ENCODE measurements at places on chromosomes 11 and 22. TPM values are rescaled to one million over a fixed set of nuclear protein-coding genes. Genes with fewer than 3 reads are reported as not detected.

DNA sequence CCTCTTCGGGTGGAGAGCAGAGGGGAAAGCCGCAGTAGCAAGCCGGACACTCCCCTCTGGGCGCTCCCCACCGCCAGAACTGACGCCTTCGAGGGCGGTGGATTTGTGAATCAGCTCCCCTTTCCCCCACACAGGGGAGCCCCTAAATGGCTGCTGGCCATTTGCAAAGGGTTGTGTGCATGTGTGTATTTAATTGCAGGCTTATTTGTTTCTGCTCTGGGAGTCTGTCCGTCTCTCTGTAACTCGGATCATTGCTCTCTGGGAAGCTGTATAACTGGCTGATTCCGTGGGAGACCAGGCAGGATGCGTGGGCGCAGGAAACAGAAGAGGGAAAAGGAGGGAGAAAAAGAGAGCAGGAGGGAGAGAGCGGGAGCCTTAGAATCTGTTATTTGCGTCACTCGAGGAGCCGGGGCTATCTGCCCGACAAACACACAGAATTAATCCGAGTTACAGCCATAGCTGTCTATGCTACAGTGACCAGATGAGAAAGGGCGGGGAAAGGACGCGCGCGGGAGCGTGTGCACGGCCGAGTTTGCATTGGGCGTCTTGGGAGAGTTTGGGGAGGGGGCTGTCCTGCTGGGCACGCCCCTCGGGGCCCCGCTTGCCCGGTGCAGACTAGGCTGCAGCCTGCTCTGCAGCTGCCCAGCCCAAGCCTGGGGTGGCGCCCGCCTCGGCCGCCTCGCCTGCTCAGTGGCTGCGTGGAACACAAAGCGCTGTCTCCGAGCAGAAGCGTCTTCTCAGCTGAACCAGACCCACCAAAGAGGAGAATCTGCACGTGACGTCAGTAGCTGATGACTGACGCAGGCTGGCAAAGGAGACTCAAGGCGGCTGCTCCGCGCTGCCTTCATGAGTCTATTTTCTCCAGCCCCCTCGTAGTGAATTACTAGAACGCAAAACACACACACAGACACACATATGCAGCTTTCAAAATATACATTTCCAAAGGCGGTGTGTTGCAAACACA lies 105.3 kb upstream of the HSD17B12 start:
- no peak for DNase-seq

DNA sequence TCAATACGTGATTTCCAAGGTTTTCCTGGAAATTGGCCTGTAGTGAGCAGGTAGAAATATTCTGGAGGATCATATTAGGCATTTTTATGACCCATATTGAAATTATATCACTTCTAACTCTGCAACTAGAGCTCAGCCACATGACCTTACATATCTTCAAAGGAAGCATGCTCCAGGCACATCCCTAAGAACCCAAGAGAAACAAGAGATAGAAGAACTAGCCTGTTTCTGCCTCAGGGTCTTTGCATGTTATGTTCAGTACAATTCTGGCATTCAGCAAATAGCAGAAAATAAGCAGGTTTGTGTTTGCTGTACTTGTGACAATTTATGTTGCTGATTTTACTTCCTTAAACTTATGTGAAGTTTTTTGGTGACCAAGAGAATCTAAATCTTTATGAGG lies 663.7 kb upstream of the ANO5 start:
- no peak for DNase-seq

- DNase-seq = no peak
Measured at GRCh38 chr11:11770296-11770695, 71.5 kb upstream of the USP47 start.

NNMT gene
- 0.44 TPM for polyA plus RNA-seq

- no peak for DNase-seq
Measured at GRCh38 chr11:1404461-1405185, 14.9 kb downstream of the BRSK2 start.

DNA sequence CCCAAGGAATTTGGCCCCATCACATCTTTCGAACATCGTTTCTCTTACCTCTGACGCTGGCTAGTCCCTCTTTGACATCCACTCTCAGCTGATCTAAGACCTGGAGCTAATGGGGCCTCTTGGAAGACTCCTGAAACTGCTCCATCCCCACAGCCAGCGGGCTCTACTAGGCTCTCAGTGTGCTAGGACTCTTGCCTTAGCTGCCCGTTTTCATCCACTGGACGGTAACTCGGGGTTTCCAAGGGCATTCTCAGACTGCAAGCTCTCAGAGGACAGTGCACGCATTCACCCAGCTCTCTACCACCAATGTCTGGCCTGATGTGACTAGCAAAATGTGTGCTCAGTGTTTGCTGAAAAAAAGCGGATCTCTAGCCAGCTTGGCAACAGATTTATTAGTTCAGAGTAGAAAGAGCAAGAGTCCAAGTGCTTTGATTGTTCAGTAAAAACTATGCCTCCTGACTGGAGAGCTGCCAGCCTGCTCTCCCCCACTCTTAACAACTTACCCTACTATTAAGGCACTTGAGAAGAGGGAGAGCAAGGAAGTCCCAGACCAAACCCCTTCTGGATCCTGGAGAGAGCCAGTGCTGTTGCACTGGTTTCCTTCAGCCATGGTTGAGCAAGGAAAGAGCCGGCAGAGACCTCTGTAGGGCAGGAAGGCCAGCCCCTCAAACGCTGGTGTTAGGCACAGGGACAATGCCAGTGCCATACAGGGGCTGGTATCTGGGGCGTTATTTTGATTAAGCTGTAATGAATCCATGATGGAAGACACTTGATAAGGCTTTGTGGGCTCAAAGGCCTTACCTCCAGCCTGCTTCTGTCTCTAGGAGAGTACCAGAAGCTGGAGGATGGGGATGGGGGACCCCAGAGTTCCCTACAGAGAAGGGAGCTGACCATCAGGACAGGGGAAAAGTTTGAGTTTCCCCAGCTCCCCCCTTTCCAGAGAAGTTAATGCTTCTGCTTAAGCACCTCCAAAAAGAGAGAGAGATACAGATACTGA lies 9.2 kb downstream of the RELA start:
- DNase-seq = no peak

FAR1 gene
- 61.3 TPM for polyA plus RNA-seq

- DNase-seq = no peak
Measured at GRCh38 chr11:102361086-102362031, 14.3 kb downstream of the BIRC2 start.

GRCh38 chr11:22554221-22554620 lies 71.4 kb downstream of the FANCF start:
- DNase-seq = no peak

TPBGL gene
- polyA plus RNA-seq = 0.20 TPM

DNA sequence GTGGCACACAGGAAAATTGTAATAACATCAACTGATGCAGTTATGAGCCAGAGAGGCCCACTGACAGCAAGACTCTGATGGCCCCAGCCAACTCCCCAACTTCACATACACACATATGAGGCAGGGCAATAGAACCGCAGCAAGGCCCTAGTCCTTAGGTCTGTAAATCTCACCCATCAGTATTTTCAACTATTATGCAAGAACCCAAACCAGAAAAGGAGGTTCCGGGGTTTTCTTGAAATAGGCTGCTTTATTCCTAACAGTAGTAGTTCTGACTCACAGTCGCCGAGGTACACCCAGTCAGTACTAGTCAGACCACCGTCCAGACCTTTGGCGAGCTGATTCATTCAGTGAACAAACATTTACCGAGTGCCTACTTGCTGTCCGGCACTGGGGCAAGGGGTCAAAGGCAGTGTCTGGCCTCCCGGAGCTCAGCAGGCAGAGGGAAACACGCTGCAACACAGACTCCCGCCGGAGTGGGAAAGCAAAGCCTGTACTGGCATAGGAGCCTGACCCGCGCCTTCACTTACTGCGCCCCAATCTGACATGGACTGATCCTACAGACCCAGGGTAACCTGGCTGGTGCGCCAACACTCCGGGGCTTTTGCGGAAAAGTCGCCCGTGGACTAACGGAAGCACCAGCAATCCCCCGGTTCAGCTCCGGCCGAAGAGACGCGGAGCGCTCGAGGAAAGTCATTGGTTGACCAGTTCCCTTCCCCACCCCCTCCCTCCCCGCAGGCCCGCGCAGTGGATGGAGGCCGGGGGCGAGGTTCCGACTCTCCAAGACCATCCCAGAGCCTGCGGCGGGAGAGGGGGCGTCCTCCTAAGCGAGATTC lies 1.3 kb downstream of the PLEKHA7 start:
- DNase-seq = no peak

Data from left renal cortex interstitium (tissue), 4 donors.